T-helper 9 cell (primary cell): ENCODE measurements at places on chromosomes 4 and X.

- DNase-seq, result no peak
Observed at GRCh38 chr4:110955748-110956147, 332.9 kb upstream of the PITX2 start.

DNA sequence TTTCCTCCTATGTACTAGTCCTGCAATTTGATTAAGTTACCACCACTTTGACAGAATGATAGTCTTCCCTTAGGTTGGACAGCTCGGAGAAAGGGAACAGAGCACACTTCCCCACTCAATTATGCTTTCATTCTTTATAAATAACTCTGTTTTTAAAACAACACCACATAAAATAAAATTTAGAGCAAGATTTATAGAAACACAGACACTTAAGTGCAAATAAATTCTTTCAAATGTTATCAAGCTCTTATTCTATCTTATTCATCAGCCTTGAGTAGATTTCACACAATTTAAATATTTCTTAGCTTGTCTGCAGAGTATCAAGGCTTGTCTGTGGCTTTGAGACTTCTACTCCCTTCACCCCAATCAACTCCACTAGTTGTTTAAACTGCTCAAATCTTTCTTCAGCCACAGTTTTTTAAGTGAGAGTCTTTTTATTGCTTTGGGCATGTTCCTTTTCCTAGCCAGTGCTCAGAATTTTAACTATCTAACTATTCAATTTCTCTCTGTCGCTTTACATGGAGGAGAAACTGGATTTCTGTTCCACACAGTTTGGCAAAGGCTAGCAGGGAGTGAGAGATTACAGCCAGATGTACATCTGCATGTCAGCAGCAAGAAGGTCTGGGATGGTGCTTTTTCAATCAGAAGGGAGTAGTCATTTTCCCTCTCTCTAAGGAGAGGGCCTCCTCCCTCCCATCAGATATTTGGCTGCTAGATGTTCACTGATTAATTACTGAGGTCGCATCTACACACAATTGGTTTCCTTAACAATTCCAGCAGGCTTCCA lies 53.1 kb upstream of the PLAC1 start:
- DNase-seq, result no peak

GRCh38 chr4:125390126-125390525 lies 75.4 kb downstream of the FAT4 start:
- no peak for DNase-seq

GRCh38 chrX:123745511-123745910 lies 12.7 kb upstream of the THOC2 start:
- DNase-seq, result no peak

GRCh38 chrX:15349046-15349445 lies 13.7 kb upstream of the PIGA start:
- DNase-seq, result no peak

DNA sequence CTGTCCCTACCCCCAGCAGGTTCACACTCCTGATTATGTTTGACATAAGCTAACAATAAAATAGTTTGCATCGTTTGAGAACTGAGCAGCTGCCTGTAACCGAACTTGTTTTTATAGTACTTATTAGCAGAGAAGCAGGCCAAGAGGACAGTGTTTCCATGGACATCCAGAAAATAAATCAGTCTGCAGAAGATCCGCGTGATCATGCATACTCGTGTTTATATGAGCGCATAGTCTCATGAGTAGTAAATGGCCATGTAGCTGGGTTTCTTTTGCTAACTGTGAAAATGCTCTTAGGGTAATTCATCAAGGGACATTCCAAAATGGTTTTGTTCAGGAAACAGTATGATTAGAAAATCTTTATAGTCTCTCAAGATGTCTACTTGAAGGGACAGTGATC lies 289.2 kb downstream of the DCTD start:
- DNase-seq, result no peak

DNA sequence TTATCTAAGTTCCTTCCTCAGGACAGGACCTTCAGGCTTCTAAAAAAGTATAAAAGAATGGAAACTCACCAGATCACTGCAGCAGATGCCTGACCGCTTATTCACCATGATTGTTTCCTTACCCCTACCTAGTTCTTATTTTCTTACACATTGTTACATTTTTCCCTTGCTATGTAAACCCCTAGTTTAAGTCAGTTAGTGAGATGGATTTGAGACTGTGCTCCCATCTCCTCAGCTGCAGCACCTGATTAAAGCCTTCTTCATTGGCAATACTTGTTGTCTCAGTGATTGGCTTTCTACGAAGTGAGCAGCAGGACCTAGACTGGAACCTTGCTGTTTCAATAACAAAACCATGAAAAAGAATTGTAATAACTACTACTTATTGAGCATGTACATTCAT lies 4.7 kb downstream of the SPARCL1 start:
- DNase-seq, result no peak

- DNase-seq, result no peak
Observed at GRCh38 chr4:127967141-127967775, 2.1 kb downstream of the ABHD18 start.

GRCh38 chrX:56813318-56813837 lies 84.3 kb downstream of the NBDY start:
- peak; percentile 36 for DNase-seq

DNA sequence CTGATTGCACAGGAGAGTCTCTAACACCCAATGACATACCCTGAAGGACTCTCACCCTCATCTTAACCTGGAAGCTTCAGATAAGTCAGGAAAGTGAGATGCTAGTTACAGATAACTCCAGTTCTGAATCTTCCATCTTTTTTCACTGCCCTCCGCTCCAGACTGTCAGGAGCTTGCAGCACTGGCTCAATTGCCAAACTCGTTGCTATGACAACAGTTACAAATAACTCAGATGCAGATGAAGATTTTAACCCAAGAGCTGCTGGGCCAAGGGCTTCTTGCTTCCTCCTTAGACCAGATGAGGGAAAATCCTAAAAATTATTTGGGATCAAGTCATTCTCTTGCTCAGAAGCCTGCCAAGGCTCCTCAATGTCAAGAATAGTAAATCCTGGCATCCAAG lies 109.1 kb upstream of the HUWE1 start:
- no peak for DNase-seq

- DNase-seq, result no peak
Observed at GRCh38 chrX:87901060-87901459, 383.5 kb downstream of the KLHL4 start.

DNA sequence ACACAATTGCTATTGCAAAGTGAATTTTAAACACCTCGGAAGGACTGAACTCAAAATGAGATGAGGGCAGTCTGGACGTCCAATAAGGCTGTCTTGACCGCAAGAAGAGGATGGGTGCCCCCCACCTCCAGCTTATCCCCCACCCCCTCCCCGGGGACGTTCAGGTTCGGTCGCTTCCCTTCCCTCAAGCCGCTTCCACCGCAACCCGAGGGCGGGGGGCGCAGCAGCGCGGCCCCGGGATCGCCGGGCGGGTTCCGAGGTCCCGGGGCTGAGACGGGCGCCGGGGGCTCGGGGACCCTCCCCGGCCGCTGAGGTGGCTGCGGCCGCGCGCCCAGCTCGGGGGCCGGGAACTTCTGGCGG lies 480 bp downstream of the USP46 start:
- DNase-seq, result no peak

GRCh38 chr4:2257361-2258081 lies 4.4 kb downstream of the MXD4 start:
- no peak for DNase-seq

- DNase-seq, result no peak
Observed at GRCh38 chrX:130114141-130114588, 3.9 kb upstream of the ELF4 start.
